ENCODE measurements at places on chromosomes 7 and 10.

- DNase-seq, result no peak
Measured at GRCh38 chr10:31393844-31394243, 74.8 kb downstream of the ZEB1 start.

DNA sequence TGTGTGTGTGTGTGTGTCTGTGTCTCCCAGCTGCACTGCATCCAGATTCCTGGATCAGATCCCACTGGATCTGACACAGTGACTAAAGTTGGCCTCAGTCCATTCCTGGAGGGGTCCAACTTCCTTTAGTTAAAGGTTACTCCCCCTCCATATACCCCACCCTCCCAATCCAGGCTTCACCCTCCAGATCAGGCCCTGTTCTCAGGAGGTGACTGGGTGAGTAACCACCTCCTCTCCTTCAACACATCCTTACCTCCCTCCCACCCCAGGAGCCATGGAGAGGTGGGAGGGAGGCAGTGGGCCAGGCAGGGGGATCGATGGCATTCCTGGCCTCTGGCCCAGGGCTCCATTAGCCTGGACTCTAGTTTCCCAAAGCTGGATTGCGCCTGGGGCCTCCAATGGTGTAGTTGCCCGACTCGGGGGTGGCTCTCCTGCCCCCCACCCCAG is 11.3 kb downstream of the KCNIP2 start:
- DNase-seq, result peak; percentile 77

DNA sequence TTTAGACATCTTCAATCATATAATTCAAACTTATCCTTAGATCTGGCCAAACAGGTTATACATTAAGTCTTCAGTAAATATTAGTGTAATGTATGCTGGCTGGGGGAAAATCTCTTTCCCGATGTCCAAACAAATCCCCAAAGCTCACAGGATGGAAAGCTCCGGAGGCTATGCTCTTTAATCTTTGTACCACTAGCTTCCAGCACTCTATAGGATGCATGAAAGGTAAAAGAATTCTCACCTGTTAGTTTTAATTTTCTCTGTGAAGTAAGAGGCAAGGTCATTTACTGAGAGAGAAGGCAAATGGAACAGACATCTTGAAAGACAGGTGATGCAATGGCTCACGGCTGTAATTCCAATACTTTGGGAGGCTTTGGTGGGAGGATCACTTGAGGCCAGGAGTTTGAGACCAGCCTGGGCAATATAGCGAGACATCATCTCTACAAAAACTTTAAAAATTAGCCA is 99.8 kb upstream of the KIF5B start:
- no peak for DNase-seq

DNA sequence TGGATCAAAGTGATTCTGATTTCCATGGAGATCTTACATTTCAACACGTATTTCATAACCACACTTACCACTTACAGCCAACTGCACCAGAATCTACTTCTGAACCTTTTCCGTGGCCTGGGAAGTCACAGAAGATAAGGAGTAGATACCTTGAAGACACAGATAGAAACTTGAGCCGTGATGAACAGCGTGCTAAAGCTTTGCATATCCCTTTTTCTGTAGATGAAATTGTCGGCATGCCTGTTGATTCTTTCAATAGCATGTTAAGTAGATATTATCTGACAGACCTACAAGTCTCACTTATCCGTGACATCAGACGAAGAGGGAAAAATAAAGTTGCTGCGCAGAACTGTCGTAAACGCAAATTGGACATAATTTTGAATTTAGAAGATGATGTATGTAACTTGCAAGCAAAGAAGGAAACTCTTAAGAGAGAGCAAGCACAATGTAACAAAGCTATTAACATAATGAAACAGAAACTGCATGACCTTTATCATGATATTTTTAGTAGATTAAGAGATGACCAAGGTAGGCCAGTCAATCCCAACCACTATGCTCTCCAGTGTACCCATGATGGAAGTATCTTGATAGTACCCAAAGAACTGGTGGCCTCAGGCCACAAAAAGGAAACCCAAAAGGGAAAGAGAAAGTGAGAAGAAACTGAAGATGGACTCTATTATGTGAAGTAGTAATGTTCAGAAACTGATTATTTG is 15.3 kb downstream of the HNRNPA2B1 start:
- DNase-seq, result no peak

GRCh38 chr7:43868681-43869005 is 674 bp downstream of the MRPS24 start:
- DNase-seq, result peak; percentile 7

- no peak for DNase-seq
Measured at GRCh38 chr7:47546733-47547494, 35.0 kb downstream of the TNS3 start.

DNA sequence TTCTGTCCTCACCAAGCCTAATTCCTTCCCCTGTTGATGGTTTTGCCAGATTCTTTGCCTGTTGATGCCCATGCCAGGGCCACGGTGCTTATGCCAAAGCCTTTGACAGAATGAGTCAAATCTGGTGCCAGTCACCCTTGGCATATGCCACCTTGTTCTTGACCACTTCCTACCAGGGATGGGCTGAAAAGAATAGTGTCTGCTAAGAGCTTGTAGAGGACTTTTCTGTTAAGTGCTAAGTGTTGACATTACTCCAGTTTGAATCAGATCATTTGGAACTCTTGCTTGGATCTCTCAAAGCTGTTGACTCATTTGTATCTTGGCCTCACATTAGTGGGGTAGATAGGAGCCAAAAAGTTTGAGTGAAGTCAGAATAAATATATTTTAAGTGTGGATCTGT is 661.2 kb downstream of the AUTS2 start:
- DNase-seq, result peak; percentile 13

- no peak for DNase-seq
Measured at GRCh38 chr7:70695795-70696083, 436.2 kb upstream of the GALNT17 start.

DNA sequence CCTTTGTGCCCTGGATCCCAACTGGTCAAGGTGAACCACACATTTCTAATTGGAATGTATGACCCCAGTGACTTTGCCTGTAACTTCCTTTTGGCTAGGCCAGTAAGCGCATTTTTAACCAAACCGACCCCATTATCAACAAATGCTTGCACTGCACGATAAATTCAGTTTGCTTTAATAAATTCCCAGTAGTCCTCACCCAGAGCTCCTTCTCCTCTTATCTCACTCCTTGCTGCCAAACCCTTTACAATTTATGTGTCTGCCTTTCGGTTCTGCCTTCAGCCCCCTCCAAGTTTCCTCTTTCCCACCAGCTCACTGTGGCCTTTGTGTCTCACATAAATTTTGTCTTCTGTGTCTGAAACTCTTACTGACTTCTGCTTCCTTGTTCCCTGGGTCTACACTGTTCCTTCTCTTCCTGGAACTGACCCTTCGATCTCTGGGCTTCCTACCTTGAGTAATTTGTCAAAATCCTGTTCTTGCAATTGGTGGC is 59.0 kb downstream of the TBXAS1 start:
- no peak for DNase-seq

DNA sequence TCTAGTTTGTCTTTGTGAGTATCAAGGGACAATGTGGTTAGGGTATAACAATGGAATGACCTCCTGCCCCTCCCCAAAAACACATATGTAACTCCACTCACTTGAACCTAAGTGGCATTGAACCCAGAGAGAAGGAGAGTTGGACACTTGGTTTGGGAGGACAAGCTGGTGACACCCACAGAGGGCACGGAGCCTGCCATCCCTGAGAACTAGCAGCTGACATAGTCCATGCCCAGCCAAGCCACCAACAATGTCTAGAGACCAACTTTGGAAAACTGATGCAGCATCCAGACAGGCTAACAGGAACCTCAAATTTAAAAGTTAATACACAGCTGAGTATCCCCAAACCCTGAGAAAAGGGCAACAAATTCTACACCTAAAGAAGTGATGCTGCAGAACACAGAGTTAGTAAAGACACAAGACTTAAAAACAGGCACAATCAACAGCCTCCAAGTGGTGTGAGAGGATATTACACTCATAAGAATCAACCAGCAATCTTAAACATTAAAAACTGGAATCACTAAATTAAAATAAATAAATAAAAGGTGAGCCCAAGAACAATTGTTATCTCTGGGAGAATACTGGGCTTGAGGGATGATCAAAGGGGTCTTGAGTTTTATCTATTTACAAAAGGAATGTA is 27.2 kb downstream of the NUDCD3 start:
- DNase-seq, result no peak

DNA sequence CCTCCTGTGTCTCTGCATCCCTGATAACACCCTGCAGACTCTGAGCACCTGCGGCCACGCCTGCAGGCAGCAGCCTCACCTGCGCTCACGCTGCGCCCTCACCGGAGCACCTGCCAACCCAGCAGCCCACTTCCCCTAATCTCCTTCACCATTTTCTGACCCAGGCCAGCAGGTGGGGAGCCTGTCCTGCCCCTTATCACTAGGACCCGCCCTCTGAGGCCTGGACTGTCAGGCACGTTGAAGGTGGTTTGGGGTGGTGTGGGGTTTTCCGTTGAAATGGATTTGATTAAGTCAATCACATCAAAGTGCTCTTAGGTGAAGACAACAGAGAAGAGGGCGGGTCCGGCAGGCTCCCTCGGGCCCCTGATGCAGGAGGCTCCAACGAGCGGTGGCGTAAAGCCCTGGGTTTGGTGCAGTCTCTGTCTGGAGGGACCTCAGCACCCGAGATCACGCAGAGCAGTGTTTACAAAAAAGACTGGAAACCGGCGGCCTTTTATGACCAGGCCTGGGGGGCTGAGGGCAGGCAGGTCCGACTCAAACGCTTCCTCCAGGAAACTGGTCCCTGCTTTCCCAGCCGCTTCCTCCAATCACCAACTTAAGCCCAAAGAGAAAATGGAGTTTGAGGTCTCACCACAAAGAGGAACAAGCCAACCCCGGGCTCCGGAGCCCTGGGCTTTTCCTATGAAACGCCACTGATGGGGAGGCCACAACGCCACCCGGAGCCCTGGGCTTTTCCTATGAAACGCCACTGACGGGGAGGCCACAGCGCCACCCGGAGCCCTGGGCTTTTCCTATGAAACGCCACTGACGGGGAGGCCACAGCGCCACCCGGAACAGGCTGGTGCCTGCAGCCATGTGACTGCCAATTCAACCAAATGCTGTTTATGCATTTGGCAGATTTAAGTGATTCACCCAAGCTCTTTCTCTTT is 45.5 kb downstream of the DPYSL4 start:
- DNase-seq, result no peak

- DNase-seq, result peak; percentile 4
Measured at GRCh38 chr7:157046681-157047080, 36.2 kb upstream of the MNX1 start.

- no peak for DNase-seq
Measured at GRCh38 chr7:93245525-93246432, 13.6 kb downstream of the VPS50 start.

DNA sequence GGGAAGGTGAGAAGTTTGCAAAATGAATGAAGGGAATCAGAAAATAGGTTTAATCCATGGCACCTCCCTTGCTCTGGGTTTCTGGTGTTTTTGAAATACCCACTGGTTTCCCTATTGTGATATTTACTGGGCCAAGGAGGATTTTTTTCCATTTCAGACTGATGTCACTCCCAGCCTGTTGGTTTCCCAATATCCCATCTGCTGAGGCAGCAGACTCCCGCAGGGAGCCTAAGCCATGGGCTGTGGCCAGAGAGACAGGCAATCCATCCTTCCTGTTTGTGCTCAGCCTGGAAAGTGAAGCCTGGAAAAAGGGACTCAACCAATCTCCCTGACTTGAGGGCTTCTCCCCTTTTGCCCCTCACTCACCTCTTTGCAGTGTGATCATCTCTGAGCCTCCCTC is 22.8 kb downstream of the FAM107B start:
- DNase-seq, result peak; percentile 65

DNA sequence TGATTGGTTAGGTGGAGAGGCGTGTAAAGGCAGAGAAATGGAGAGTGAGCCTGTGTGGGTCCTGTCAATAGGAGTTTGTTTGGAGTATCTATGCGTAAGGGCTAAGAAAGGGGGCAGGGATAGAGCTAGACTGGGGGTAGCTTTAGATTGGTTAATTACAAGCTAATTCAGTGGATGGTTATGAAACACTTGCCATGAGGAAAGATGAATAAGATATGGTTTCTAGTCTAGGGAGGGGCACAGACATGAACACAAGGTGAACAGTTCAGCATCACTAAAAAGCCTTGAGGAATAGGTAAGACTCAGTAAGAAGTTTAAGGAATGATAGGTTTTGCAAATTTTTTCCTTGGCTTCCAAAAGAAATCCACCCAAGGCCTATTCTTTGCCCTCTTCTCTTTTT is 50.6 kb downstream of the PLPP4 start:
- no peak for DNase-seq

- no peak for DNase-seq
Measured at GRCh38 chr10:79184145-79184625, 115.4 kb downstream of the ZMIZ1 start.

GRCh38 chr10:102113956-102114857 is 6.0 kb downstream of the LDB1 start:
- peak; percentile 27 for DNase-seq

DNA sequence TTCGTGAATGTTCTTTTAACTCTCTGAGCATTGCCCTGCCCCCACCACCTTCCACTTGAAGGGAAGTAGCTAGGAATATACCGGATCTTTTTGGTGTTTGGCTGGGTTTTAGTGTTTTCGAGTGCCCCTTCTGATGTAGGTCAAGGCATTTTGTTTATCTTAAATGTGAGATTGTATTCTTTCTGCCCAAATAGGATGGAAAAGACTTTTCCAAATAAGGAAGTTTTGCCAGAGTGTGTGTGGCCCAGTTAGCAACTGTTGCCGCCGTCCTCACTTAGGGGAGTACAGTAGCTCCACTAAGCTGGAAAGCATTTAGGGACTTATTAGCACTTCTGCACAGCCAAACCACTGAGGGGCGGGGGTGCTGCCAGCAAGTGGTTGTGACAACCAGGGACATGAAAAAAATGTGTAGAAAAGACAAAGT is 29.8 kb upstream of the VCL start:
- peak; percentile 81 for DNase-seq

DNA sequence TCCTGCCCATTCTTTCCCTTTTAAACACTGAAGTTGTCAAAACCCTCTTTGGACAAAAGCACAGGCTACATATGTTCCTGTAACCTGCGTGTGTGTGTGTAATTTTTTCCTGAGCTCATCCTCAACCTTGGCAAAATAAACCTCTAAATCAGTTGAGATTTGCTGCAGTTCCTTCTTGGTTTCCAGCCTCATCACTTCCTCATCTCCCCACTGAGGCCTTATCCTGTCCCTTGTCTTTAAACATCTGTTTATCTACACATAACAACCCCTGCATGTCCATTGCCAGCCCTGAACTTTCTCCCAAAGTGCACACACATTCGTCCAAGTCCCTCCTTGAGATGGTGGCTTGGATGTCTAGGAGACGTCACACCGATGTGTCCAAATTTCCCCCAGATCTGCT is 35.5 kb downstream of the LYZL2 start:
- no peak for DNase-seq

- DNase-seq, result no peak
Measured at GRCh38 chr10:93390306-93391090, 91.6 kb downstream of the MYOF start.

DNA sequence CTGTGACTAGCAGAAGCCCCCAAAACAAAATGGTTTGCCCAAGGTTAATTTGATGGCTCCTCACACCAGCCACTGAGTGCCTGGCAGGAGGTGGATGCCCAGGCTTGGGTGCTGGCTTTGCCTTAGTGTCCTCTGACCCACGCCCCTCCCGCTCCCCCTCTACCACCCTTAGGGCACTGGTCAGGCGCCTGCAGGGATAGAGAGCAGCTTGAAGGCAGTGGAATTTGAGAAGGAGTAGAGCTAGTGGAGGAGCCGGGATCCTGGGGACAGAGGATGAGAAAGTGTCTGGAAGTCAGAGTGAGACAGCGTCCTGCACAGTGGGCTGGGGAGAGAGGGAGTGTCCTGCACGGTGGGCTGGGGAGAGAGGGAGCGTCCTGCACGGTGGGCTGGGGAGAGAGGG is 139.4 kb downstream of the DNAJB6 start:
- no peak for DNase-seq

GRCh38 chr7:8176370-8177081 is 85.4 kb downstream of the ICA1 start:
- DNase-seq, result peak; percentile 12
